CD4-positive, alpha-beta T cell treated with Interleukin-15 for 4 hours (primary cell): ENCODE measurements at places on chromosomes 7 and 10.

GRCh38 chr7:101947899-101948298 is 130.5 kb downstream of the CUX1 start:
- DNase-seq = no peak

GRCh38 chr7:19268737-19269136 is 123.5 kb upstream of the FERD3L start:
- no peak for DNase-seq

DNA sequence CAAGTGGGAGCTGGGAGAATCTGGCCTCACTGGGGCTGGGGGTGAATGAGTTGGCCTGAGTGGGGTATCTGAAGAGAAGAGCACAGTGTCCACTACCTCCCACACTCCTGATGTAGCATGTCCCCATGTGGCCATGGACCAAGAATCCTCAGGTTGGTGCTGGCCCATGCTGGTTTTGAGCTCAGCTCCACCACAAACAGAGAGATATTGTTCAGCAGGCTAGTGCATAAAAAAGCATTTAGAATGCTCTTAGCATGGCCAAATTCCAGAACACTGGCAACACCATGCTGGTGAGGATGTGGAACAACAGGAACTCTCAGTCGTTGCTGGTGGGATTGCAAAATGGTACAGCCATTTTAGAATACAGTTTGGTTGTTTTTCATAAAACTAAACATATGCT is 61.4 kb downstream of the FRMPD2 start:
- DNase-seq = no peak

DNA sequence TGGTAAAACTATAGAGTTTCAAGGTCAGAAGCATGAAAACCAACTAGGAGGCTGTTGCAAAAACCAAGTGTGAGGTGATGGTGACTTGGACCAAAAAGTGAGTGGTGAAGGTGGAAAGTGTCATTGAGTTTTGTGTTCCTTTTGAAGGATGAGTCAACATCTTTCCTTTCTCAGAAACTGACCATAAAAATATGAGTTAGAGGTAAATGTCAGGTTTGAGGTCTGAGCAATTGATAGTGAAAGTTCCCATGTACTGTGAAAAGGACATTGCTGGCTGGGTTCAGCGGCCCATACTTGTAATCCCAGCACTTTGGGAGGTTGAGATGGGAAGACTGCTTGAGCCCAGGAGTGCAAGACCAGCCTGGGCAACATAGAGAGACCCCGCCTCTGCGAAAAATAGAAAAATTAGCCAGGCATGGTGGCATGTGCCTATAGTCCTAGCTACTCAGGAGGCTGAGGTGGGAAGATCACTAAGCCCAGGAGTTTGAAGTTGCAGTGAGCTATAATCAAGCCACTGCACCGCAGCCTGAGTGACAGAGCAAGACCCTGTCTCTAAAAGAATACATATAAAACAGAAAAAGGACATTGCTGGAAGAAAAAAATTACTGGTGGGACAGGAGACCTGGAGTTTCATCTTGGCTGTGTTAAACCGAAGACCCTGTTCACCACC is 89.3 kb upstream of the ARID5B start:
- no peak for DNase-seq

- no peak for DNase-seq
These were observed 104.5 kb upstream of the PCLO start for GRCh38 chr7:83267141-83267631.

GRCh38 chr7:112800486-112800885 is 10.3 kb upstream of the TMEM168 start:
- DNase-seq = no peak

DNA sequence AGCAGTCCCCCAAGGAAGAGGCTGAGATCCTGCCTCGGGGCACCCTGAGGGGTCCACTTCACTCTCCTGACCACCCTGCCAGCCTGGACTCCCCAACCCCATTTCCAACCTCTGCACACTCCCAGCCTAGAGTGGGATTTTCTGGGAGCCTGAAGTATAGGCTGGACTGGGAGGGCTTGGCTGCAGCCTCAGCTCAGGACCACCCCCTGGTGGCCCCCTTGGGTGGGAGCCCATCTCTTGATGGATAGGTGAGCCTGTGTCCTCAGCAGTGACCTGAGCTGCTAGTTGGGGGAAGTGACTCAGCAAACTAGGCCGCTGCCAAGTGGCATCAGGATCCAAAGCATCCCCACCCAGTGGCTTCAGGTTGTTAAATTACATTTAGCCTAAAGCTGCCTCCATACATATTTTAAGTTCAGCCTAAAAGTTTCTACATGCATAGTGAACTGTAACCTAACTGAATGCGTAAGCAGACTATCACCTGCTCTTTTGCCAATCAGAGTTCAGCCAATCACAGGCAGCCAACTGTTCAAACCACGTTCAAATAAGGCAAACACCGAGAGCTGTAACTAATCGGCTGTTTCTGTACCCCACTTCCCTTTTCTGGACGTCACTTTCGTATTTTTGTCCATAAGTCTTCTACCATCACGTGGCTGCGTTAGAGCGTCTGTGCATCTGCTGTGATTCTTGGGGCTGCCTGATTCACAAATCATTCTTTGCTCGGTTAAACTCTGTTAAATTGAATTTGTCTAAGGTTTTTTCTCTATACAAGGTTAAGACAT is 144.0 kb downstream of the PLPP4 start:
- DNase-seq = no peak

- no peak for DNase-seq
These were observed 154.8 kb downstream of the DNAJB9 start for GRCh38 chr7:108724251-108725100.

DNA sequence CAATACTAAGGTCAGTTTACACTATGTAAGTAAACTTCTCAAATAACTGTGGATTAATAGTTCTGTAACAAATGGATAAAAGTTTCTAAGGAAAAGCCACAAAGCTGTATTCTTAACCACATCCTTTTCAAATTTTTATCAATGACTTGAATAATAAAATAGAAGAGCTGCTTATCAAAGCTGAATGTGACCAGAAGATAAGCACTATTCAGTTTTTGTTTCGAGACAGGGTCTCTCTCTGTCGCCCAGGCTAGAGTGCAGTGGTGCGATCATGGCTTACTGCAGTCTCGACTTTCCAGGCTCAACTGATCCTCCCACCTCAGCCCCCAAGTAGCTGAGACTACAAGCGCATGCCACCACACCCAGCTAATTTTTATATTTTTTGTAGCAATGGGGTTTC is 17.0 kb downstream of the UPF2 start:
- no peak for DNase-seq

DNA sequence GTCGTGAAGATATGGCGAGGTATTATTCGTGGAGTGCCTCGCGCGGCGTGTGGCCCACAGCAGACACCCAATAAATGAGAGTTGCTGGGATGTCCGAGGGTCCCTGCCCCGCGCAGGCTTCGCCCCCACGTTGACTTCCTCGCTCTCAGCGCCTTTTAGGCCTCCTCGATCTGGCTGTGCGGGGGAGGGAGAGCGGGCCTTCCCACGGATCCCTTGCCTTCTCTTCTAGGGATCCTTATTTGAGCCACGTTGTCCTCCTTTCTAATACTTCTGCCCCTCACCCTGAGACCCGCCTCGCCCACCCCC is 660 bp downstream of the VCL start:
- DNase-seq = no peak

GRCh38 chr7:156673454-156673853 is 32.9 kb downstream of the RNF32 start:
- DNase-seq = no peak

- no peak for DNase-seq
These were observed 101.8 kb downstream of the SAMD9 start for GRCh38 chr7:93015779-93016481.

- DNase-seq = no peak
These were observed 21.5 kb downstream of the CYP26A1 start for GRCh38 chr10:93095225-93095624.

DNA sequence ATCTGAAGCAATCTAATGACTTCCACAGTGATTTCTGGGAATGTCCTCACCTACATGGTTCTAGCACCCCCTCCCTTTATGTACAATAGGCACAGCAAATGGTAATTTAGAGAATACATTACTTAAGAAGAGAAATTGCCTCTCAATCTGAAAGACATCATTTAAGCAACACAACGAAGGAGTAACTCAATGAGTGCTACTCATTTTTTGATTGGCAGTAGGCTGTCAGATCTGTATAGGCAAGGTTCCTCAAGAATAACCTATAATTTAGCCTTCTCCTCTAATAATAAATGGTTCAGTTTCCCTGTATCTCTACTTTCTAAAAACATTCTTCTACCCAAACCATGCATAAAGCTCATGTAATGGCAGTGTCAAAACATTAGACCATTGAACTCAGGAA is 30.6 kb upstream of the SEMA3C start:
- no peak for DNase-seq

DNA sequence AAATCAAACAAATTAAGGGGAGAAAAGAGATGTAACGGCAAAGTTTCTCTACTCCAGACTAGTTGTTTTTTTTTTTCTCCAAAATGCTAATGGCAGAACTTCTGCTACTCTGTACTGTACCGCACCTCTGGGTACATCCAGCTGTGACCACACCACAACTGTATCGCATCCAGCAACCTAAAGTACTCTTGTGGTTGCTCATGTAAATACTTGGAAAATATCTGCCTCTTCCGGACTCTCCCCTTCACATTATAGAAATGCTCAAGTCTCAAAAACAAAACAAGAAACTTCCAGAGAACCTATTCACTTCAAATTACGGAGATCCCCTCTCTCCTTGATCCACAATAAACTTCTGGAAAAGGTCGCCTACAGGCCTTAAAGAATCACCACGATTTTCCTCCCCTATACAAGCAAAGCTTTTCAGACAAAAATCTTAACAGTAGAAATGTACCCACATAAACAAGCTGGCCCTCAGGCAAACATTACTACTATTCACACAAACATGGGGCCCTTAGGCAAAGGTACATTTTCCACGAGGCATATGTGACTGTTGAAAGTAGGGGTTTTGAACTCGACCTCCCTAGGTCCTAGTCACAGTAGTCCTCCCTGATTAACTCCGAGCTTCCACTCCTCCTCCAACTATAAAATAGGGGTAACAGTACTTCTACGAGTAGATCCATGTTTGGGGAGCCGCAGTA is 222.9 kb upstream of the MKLN1 start:
- DNase-seq = no peak

- peak; percentile 35 for DNase-seq
These were observed 3.3 kb upstream of the SHH start for GRCh38 chr7:155815332-155816191.
